ENCODE measurements at places on chromosomes 12 and 14.

DNA sequence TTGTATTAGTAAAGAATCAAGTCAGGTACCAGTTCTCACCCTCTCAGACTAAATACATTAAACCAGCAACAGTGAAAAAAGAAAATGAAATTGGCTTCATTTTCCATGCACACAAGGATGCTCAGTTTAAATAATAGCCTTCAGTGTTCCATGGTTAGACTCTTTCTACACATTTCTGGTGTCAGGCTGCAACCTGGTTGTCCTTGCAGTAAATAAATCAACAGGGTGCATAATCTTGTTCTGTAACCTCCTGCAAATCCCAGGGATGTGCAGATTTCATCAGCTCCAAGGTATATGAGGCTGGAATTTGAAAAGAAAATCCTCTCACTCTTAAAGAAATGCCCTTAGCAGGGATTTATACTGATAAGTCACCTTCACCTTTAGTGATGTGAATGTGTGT, 46.7 kb upstream of the BTG1 start:
- peak overlapping the region; percentile 3 for H3K27ac ChIP-seq
- H3K27me3 ChIP-seq, result no peaks in the 10 kb centered on the region
- no peaks in the 10 kb centered on the region for H3K36me3 ChIP-seq
- peaks cover 40% of the 10 kb centered on the region for H3K4me1 ChIP-seq
- DNase-seq, result no peak

DNA sequence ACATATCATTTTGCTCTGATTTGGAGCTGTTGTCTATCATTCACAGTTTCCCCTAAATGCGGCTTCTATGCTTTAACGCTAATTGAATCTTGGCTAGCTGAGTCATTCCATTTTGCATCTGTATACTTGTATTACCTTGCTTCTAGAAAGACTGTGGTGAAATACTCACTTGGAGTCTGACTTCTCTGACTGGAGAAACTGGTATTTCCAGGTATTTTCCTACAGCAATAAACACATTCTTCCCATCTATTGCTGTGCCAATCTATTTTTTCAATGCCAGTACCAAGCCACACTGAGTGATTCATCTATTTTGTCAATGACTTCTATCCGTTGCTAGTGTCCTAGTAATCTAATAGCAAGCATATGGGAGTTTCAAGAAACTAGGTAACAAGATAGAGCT, 76.0 kb upstream of the ST8SIA1 start:
- H3K27me3 ChIP-seq, result no peaks in the 10 kb centered on the region
- no peak for DNase-seq
- no peaks in the 10 kb centered on the region for H3K36me3 ChIP-seq
- H3K27ac ChIP-seq, result no peak overlapping the region
- H3K4me3 ChIP-seq, result no peak overlapping the region

DNA sequence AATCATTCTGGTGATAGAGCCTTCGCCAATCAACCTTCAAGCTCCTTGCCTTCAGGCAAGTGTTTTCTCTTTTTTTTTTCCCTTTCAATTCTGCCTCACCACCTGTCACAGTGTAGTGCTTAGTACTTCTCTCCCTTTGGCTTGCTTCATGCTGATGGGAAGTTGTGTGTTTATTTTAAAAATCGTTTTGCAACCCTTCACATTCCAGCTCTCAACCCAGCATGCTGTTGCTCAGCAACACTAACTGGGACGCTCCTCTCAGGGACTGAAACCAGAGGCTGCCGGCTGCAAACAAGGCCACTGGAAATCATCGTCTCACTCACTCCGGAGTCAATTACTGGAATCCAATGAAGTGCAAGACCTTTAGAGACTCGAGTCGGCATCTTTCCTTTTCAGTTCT, 342.7 kb downstream of the PRKD1 start:
- H3K27ac ChIP-seq, result no peak overlapping the region
- no peaks in the 10 kb centered on the region for H3K27me3 ChIP-seq
- peaks cover 11% of the 10 kb centered on the region for H3K4me1 ChIP-seq

DNA sequence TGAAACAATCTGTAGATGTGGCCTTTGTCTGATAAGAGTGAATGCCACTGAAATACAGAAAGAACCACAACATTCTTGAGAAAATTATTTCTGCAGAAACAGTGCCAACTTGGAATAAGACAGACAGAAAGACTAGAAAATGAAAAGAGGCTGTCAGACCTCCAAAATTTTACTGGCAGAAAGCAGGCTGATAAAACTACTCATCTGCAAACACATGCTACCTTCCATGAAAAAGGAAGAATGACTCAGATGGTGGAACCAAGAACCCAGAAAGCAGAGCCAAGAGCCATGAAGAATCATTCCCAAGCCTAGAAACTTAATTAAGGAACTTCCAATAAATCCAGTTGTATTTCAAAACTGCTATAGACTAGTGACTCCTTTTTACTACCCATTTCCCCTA, 31.9 kb upstream of the OSBPL8 start:
- no peak overlapping the region for H3K27ac ChIP-seq
- no peak for DNase-seq
- no peaks in the 10 kb centered on the region for H3K36me3 ChIP-seq
- no peaks in the 10 kb centered on the region for H3K4me1 ChIP-seq
- H3K4me3 ChIP-seq, result no peak overlapping the region

GRCh38 chr14:39034481-39035296, 68.3 kb downstream of the SEC23A start:
- peak; percentile 69 for DNase-seq
- peaks cover 20% of the 10 kb centered on the region for H3K4me1 ChIP-seq
- no peaks in the 10 kb centered on the region for H3K27me3 ChIP-seq
- no peak overlapping the region for H3K4me3 ChIP-seq

Data from neural progenitor cell (in vitro differentiated cells).